ENCODE measurements at places on chromosomes 4 and X. TPM values are rescaled to one million over a fixed set of nuclear protein-coding genes. Genes with fewer than 3 reads are reported as not detected.
A peak's percentile ranks its signal among the peaks of the same experiment; 100 is the strongest.

GRCh38 chrX:103793545-103793940, 16.9 kb downstream of the PLP1 start:
- H3K27me3 ChIP-seq: no peaks in the 10 kb centered on the region
- no peak for DNase-seq
- no peak overlapping the region for H3K4me3 ChIP-seq
- no peak overlapping the region for H3K27ac ChIP-seq
- H3K4me1 ChIP-seq: no peaks in the 10 kb centered on the region
- H3K36me3 ChIP-seq: no peaks in the 10 kb centered on the region

- peak overlapping the region; percentile 66 for H3K27ac ChIP-seq
- no peak for DNase-seq
These were observed 169.6 kb upstream of the GLRA2 start for GRCh38 chrX:14359727-14360126.

GRCh38 chrX:9671998-9672397, 93.6 kb downstream of the GPR143 start:
- H3K4me3 ChIP-seq: no peak overlapping the region
- DNase-seq: no peak
- H3K27me3 ChIP-seq: no peaks in the 10 kb centered on the region
- no peak overlapping the region for H3K27ac ChIP-seq

- H3K4me1 ChIP-seq: peaks cover 20% of the 10 kb centered on the region
- DNase-seq: peak; percentile 72
- no peak overlapping the region for H3K4me3 ChIP-seq
- peak overlapping the region; percentile 77 for H3K27ac ChIP-seq
These were observed 61.9 kb upstream of the NFKB1 start for GRCh38 chr4:102439236-102439614.

DNA sequence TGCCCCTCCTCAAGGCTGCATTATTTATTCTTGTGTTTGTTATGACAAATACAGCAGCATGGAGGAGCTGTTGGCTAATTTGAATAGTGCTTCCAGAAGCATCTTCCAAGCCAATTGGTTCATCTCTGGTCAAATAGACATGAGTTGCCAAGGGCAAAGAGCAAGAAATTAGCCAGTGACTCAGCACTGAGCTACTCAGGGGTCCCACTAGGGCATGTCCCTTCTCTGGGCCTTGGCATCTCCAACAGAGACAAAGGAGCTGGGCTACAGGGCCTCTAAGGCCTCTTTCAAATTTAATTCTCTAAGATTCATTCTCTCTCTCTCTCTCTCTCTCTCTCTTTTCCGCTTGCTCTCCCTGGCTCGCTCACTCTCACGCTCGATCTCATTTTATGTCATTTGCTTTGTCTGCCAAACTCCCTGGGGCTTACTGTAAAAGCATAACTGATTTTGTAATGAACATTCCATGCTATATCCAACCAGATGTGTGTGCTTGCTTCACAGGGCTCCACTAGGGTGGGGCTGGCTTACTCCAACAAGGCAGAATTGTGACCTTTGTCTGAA, 86.7 kb upstream of the MAGEA4 start:
- no peaks in the 10 kb centered on the region for H3K4me1 ChIP-seq
- peak overlapping the region; percentile 25 for H3K27ac ChIP-seq
- no peaks in the 10 kb centered on the region for H3K36me3 ChIP-seq
- no peak overlapping the region for H3K4me3 ChIP-seq
- no peaks in the 10 kb centered on the region for H3K27me3 ChIP-seq

EGF gene
- polyA plus RNA-seq: 3.2 TPM

- H3K27me3 ChIP-seq: no peaks in the 10 kb centered on the region
- no peak for DNase-seq
- H3K36me3 ChIP-seq: no peaks in the 10 kb centered on the region
- H3K4me3 ChIP-seq: no peak overlapping the region
- peaks cover 4% of the 10 kb centered on the region for H3K4me1 ChIP-seq
- H3K27ac ChIP-seq: no peak overlapping the region
These were observed 15.1 kb upstream of the ABLIM2 start for GRCh38 chr4:8173492-8174242.

GRCh38 chr4:120051253-120051652, 15.4 kb downstream of the MAD2L1 start:
- no peak overlapping the region for H3K4me3 ChIP-seq
- H3K27ac ChIP-seq: no peak overlapping the region
- H3K36me3 ChIP-seq: no peaks in the 10 kb centered on the region
- H3K4me1 ChIP-seq: no peaks in the 10 kb centered on the region

Data from hepatocyte (in vitro differentiated cells).